Caco-2 (cell line): ENCODE measurements at places on chromosomes 11 and 22.

GRCh38 chr11:126465573-126466188 lies 110.2 kb downstream of the ST3GAL4 start:
- DNase-seq: no peak

DNA sequence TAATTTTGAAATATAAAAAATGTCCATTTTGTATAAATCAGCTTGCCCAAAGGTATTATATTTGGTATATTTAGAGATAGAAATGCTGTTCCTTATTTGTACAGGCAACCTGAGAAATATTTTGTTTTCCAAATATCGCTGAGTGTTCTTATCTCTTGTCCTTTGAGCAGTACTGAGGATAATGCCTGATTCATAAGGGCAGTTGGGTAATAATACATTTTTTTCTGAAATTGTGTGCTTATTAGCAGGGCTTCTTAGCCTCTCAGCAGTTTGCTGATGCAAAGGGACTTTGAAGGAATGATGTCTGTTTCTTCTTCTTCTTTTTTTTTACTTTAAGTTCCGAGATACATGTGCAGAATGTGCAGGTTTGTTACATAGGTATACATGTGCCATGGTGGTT lies 69.1 kb downstream of the LDLRAD3 start:
- DNase-seq: no peak

- no peak for DNase-seq
Measured at GRCh38 chr22:45886540-45886939, 90.4 kb downstream of the WNT7B start.

GRCh38 chr11:57476047-57476756 lies 15.9 kb downstream of the RTN4RL2 start:
- DNase-seq: peak; percentile 71

GRCh38 chr11:26997378-26997777 lies 3.5 kb downstream of the FIBIN start:
- DNase-seq: no peak

GRCh38 chr11:7252683-7253213 lies 1.0 kb downstream of the SYT9 start:
- no peak for DNase-seq

- DNase-seq: no peak
Measured at GRCh38 chr11:111358038-111359001, 20.8 kb downstream of the POU2AF1 start.

DNA sequence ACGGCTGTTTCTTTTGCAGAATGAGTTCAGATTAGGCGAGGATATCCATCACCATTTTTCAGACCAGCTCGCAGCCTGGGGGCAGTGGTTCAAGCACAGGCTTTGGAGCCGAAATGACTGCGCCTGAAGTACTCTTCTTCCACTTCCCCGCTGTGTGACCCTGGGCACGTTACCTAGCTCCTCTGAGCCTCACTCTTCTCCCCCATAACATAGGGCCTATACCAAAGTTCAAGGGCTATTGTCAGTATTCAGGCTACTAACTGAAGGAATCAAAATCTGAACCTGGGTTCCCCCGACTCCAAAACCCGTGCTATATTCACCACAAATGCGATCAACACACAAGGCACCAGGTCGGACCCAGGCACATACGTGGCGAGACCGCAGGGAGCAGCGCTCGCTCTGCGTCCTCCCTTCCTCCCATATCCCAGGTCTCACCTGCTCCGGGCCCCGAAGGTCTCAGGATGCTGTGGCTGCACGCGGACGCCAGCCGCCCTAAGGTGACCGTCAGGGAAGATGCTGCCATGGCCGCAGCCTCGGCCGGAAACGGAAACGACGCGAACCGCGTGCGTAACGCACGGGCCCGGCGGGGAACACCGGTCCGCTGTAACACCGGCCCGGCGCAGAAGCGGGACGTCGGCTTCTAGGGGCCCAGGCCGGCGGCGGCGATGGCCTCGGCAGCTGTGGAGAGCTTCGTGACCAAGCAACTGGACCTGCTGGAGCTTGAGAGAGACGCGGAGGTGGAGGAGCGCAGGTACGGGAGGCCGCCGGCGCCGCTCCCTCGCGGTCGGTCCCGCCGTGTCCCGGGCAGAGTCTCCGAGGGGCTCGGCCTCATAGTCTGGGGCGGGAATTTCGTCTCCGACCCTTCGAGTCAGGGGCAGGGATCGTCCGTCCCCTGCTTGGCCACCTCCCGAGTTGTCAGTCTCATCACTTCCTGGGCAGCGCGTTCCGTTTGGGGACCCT lies at the start of the genes IGHMBP2 and MRPL21:
Gene IGHMBP2 (plus strand): TSS at position 604 of the 960 bp plus-strand sequence. CDS start 62 bp downstream, at position 666.
Gene MRPL21 (minus strand): TSS at position 545 of the 960 bp plus-strand sequence. CDS start 22 bp downstream, at position 523.
- peak; percentile 96 for DNase-seq

DNA sequence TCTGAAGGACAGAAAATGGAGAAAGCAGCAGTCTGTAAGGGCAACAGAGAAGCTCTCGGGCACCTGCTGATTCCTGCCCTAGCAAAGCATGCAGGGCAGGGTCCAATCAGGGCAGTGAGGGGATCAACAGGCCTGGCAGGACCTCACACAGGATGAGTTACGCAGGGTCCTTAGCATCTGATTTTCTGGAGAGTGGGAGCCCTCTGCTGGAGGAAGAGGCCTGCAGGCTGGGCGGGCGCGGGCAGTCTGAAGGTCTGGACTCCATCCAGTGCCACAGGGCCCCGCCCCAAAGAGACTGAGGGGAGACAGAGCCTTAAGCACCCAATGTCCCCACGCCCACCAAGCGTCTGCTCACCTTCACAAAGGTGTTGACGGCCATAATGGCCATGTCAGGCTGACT lies 28.9 kb downstream of the AP1B1 start:
- DNase-seq: peak; percentile 59

DNA sequence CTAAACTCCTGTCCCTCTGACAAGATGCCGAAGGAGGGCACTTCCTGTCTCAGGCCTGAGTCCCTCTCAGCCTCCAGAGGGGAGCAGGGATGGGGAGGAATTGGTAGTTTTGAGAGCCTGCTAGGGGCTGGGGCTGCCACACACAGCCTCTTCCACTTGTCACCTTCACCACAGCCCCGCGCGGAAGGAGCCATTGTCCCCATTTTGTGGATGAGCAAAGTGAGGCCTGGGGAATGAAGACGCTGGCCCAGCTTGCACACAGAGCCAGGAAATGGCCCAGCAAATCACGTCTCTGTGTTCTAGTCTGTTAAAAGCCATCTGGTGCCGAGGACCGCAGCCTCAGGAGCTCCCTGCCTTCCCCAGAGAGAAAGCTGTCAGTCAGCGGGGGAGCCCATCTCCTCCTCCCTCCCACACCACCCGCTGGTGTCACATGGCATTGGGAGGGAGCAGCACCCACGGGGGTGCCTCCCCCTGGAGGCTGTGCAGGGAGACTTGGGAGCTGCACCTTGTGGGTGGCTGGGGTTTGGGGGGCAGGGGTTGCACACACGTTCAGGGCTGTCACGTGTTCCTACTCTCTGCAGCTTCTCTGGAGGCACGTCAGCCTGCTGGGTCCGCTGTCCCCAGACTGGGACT lies 34.6 kb downstream of the RASD2 start:
- DNase-seq: no peak

DNA sequence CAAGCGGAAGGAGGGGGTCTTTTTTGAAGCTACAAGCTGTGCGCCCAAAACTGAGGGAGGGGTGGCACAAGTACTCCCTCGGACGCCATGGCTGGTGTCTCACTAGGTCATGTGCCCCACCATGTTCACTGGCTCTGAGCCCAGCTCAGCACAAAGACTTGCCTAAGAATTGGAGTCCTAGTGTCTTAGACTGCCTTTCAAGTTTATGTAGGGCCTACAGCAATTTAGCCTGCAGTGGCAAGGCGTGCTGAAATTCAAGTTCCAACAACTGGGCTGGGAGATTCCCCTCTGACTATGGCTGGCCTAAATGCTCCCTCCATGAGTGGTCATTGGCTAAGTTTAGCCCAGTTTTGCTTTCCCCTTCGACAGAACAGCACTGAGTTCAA lies 27.3 kb downstream of the FCHSD2 start:
- DNase-seq: no peak

GRCh38 chr11:93653080-93653479 lies 8.4 kb upstream of the CEP295 start:
- no peak for DNase-seq

DNA sequence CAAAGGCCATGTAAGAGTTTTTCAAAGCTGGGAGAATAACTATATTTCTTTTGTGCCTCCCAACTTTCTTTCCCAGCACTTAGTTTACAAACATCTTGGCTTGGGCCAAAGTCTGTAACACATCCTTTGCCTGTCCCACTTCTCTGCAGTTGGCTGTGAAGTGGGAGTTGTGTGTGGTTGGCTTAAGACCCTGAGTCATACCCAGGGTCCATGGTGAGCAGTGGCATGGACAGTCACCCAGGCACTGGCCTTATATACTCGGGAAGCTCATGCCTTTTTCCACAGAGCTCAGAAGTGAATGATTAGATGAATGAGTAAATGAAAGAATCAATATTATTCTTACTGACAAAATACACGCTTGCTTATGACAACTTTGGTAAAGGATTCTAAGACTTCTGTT lies 231.4 kb downstream of the BLID start:
- DNase-seq: no peak

GRCh38 chr11:42972741-42973140 lies 339.1 kb upstream of the API5 start:
- DNase-seq: no peak

- DNase-seq: no peak
Measured at GRCh38 chr11:102240502-102240901, 76.8 kb upstream of the BIRC3 start.

- DNase-seq: no peak
Measured at GRCh38 chr11:68843052-68843561, 1.4 kb upstream of the CPT1A start.

DNA sequence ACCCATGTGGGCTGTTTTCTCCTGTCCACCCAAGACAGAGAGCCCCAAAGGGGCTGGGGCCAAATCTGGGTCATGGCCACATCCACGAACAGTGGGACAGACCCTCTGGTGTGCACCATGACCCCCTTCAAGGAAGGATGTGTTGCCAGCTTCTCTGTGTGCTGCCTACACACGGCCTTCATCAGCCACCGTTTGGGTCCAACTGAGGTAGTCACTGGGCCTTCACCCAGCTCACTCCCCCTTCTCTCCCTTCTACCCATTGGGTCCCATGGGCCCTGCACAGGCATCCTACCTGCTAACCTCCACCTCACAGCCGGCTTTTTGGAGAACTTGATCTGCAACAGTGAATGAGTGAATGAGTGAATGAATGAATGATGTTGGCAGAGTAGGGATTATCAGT lies 1484.9 kb downstream of the BRD1 start:
- DNase-seq: no peak

GRCh38 chr11:5467527-5467926 lies 18.4 kb downstream of the OR51I2 start:
- DNase-seq: no peak

GRCh38 chr11:72309074-72309598 lies 65.2 kb upstream of the PHOX2A start:
- DNase-seq: no peak

DNA sequence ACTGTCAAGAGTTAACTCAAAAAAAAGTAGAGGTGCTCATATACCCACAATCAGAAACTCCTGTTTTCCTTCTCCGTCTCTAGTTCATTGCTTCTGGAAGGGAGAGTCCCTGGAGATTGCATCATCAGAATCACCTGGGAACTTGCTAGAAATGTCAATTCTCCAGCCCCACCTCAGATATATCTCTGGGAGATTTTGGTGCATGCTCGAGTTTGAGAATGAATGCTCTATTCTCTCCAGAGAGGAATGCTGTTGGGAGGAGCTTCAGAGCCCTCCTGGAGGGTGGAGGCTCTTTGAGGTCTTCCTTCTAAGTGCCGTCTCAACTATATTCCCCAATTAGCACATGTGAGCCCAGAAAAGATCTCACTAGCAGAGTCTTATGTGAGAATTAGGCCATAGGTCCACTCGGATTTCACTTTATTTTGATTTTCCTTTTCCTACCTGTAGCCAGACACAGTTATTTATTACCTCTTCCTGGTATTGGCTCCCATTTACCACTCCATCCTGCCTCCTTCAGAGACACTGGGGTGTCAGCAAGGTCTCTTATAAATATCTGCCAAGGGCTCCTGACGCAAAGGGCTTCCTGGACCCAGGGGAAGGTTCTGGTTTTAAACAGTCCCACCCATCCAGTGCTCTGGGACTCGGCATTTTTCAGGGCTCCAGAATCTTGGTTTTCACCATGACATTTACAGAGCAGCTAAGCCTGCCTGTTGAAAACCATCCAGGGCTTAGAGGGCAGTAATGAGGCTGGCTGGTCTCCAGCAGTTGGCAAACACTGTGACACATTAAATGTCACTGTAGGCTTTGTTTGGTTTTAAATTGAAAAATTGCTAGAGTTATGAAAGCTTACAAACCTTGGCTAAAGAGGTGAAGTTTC lies 136.2 kb downstream of the CD44 start:
- DNase-seq: no peak

GRCh38 chr11:2248762-2249161 lies 21.6 kb downstream of the ASCL2 start:
- DNase-seq: no peak

DNA sequence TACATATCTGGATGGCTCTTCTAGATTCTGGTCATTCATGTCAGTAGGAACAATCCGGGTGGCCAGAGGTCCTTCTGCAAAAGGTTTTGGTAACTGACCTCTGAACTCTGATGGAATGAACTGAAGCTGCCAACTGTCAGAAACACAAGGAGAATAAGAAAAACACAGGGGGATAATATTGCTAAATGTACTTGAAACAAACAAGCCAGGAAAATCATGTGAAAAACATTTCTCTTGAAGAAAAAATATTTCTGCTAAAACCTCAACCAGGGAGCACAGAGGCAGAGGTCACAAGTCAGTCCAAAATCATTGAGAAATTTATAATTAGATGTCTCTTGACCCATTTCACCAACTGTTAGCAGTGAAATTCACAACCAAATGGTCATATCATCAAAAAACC lies 35.2 kb downstream of the ALG9 start:
- no peak for DNase-seq

DNA sequence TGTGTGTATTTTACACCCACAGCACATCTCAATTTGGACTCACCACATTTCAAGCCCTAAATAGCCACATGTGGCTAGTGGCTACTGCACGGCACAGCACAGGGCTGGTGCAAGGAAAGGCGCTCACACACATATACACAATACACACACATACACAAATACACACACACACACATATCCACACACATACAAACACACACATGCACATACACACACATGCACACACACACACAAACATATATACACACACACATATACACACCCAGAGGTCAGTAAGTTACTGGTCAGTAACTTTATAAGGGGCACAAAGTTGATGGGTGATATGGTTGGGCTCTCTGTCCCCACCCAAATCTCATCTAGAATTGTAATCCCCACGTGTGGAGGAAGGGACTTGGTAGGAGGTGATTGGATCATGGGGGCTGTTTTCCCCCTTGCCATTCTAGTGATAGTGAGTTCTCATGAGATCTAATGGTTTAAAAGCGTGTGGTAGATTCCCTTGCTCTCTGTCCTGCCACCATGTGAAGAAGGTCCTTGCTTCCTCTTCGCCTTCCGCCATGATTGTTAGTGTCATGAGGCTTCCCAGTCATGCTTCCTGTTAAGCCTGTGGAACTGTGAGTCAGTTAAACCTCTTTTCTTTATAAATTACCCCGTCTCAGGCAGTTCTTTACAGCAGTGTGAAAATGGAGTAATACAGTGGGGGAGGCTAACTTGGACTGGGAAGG lies 37.6 kb upstream of the DKK3 start:
- DNase-seq: no peak

- DNase-seq: peak; percentile 30
Measured at GRCh38 chr11:69641681-69642548, 959 bp downstream of the CCND1 start.

- DNase-seq: no peak
Measured at GRCh38 chr11:93274851-93275250, 55.7 kb upstream of the DEUP1 start.
